ENCODE measurements at places on chromosomes 11 and 22. TPM values are rescaled to one million over a fixed set of nuclear protein-coding genes. Genes with fewer than 3 reads are reported as not detected.

Gene FXYD6
- 21.6 TPM for total RNA-seq

Gene CSNK2A3
- 1.4 TPM for total RNA-seq

Gene ADAMTS8
- 3.8 TPM for total RNA-seq

Gene CABP7
- not detected for total RNA-seq

Gene PLCB3
- 22.6 TPM for total RNA-seq

Gene DDX25
- total RNA-seq, result not detected

Gene RPL3
- 3,597 TPM for total RNA-seq

Gene DRD4
- total RNA-seq, result not detected

Gene FGF19
- not detected for total RNA-seq

Gene CNIH2
- 1.1 TPM for total RNA-seq

Gene KLHDC7B
- total RNA-seq, result not detected

Gene SLC6A5
- total RNA-seq, result not detected

Gene MYOD1
- total RNA-seq, result 5.3 TPM

Measured in epithelial cell of alveolus of lung (primary cell).